Activated T-cell treated with anti-CD3 and anti-CD28 coated beads for 48 hours (primary cell): ENCODE measurements at places on chromosomes 11 and 22.

GRCh38 chr11:79082907-79083306, 357.9 kb downstream of the TENM4 start:
- no peak for DNase-seq

DNA sequence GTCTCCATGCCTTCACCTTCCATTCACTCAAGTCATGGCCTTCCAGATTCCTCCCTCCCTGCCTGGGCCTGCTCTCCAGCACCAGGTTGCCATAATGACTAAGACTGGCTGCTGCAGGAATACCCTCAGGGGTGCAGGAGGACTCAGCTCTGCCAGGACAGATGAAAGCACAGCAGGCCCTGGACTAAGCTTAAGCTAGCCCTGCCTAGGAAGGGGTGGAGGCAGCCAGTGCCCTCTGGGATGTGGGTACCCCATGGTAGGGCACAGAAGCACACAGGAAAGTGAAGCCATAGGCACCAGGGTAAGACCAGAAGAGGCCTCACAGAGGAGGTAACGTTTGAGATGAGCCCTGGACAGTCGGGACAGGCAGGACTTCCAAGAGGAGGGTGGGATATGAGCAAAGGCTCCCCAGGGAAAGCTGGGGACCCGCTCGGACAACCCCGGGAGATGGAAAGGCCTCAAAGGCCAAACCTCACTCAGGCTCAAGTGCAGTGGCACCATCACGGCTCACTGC, 3.0 kb upstream of the RIN1 start:
- DNase-seq, result no peak

GRCh38 chr22:32308191-32308590, 49.5 kb upstream of the RFPL3 start:
- DNase-seq, result no peak

- DNase-seq, result no peak
These were observed 3.9 kb downstream of the RASL10A start for GRCh38 chr22:29311464-29312217.

- DNase-seq, result no peak
These were observed 6.6 kb upstream of the FIBIN start for GRCh38 chr11:26987272-26987671.

GRCh38 chr22:44219101-44219870, 38.6 kb downstream of the PARVG start:
- DNase-seq, result no peak
